Activated CD8-positive, alpha-beta memory T cell treated with anti-CD3 and anti-CD28 coated beads for 1 hour (primary cell): ENCODE measurements at places on chromosomes 5 and 9.

DNA sequence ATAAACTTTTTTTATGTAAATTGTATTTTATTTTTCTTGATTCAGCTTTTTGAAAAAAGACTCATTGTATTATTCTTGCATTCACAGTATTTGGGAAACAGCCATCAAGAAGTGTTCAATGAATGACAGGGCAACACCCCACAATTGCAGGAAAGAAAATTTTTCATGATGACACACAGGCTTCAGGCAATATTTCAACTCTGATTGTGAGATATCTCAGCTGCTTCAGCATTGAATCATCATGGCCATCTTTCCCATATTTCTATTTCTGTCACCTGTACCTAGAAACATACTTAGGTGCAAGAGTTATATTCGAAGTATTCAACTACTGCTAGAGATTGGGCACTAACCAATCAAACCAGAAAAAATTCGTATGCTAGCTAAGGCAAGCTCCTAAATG, 446.0 kb downstream of the ISL1 start:
- DNase-seq = no peak

- DNase-seq = no peak
Measured at GRCh38 chr5:10786835-10787234, 25.8 kb upstream of the DAP start.

- DNase-seq = no peak
Measured at GRCh38 chr5:81068063-81068462, 107.9 kb downstream of the RASGRF2 start.

- DNase-seq = no peak
Measured at GRCh38 chr5:149411738-149412519, 32.8 kb upstream of the IL17B start.
